Activated T-cell treated with anti-CD3 and anti-CD28 coated beads, Interleukin-2, amount 50 U/mL, for 1 hour (primary cell): ENCODE measurements at places on chromosomes 11 and 22.
A peak's percentile ranks its signal among the peaks of the same experiment; 100 is the strongest.

- no peak for DNase-seq
Observed at GRCh38 chr11:34407121-34407813, 31.5 kb upstream of the CAT start.

DNA sequence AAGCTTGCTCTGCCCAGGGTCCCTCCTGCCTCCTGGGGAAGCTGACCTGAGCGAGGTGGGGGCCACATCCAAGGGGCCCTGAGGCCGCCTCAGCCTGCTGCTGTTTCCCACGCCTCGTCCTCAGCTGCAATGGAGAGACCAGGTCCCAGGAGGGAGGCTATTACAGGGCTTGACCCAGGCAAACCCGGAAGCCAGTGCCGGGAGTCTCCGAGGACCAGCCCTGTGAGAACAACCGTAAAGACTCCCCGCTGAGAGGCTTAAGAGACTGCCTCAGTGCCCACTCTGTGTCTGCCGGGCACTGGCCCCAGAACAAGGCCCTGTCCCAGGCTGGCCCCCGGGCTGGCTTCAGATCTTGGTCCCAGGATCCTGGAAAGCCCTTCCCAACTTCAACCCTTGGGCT, 124.3 kb upstream of the FGF3 start:
- no peak for DNase-seq

DNA sequence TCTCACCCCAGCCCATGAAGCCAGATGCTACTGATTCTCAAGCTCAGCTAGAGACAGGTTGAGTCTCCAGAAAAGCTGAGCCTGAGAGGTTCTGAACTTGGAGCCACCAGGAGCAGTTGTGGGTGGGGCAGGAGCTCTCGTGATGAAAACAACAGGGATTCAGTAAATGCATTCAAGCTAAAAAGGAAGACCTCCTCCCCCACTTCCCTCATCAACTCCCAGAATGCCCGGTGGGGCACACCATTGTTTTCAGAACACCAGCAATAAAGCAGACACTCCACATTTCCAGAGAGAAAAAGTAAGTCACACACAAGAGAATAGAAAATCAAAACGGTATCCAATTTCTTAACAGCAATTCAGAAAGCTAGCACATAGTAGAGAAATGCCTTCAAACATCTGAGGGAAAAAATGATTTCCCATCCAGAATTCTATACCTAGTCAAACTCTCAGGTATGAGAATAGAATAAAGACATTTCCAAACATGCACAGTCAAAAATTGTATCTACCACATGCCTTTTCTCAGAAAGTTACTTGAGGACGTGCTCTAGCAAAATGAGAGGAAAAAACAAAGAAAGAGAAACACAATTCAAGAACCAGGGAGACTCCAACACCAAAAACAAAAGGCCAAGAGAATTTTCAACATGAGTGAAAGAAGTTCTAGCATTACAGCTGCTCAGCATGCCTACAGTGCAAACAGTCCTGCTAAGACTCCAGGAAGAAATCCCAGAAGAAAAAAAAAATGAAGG, 56.8 kb downstream of the CDKN1C start:
- DNase-seq, result no peak

GRCh38 chr22:37734964-37735451, 38.2 kb downstream of the TRIOBP start:
- DNase-seq, result no peak

DNA sequence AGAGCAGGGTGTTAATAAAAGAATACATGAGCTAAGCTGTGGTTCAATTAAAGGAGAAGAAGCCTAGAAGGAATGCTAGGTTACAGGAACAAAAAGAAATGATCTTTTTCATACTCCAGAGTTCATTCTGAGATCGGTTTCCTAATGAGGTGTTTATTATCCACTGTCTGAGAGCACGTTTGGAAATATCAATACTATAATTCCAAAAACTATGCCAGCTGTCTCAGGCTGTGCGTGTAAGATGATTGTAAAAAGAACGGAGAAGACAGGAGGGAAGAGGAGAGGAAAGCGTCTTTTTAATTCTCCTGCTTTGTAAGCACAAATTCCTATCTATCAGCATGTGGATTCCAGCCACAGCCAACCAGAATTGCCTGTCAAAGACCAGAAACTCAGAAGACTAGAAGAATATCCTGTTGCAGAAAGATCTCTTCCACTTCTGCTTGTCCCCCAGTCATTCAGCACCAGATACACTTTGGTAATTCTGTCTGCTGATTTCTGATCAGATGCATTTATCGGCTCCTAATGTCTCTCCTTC, 25.7 kb downstream of the APOL5 start:
- no peak for DNase-seq

DNA sequence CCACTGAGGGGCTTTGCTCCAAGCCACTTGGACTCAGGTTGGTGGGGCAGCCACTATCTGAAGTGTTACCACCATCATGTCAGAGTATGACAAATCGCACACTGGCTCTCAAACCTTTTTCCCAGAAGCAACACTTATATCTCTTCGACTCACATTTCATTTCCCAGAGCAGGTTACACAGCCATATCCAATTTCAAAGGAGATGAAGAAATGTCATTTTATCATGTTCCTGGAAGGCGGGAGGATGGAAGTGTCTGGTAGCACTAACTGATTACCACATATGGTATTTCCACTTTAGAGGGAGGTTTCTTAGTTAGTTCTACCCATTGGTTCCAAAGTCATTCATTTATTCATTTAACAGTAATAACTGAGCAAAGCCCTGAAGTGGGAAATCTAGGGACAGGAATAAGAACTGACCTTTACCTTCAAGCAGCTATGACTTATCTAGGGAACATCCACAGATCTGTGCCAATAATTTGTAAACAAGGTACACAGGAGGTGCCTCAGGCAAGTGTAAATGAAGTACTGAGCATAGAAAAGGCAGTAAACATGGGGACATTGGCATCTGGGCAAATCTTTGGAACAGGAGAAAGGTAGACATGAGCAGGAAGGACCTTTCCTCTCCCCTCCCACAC, 54.9 kb upstream of the LRRC55 start:
- no peak for DNase-seq

- DNase-seq, result no peak
Observed at GRCh38 chr22:25709758-25710157, 32.2 kb upstream of the MYO18B start.

GRCh38 chr11:96014217-96014616, 90.3 kb upstream of the MTMR2 start:
- DNase-seq, result no peak

- DNase-seq, result peak; percentile 78
Observed at GRCh38 chr11:119356349-119357031, 10.0 kb upstream of the MFRP start.
